ENCODE measurements at places on chromosomes 3 and 15.

DNA sequence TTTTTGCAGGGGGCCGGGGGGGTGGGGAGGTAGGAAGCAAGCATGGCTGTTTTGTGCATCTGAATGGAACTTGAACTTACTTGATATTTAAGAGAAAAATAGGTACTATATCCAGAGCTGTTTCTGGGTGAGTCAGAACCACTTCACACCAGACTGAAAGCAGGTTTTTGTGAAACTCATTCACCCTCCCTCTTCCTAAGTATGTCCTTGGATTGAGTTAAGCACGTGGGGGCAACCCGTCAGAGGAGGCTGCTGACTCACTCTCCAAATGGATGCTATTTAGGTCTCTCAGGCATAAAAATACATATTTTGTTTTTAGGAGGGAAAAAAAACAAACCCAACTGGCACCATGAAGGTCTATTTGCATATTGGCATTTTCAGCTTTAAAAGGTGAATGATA is 270.3 kb downstream of the RYR3 start:
- DNase-seq = no peak

GRCh38 chr3:120894316-120895057 is 13.5 kb upstream of the STXBP5L start:
- no peak for DNase-seq

DNA sequence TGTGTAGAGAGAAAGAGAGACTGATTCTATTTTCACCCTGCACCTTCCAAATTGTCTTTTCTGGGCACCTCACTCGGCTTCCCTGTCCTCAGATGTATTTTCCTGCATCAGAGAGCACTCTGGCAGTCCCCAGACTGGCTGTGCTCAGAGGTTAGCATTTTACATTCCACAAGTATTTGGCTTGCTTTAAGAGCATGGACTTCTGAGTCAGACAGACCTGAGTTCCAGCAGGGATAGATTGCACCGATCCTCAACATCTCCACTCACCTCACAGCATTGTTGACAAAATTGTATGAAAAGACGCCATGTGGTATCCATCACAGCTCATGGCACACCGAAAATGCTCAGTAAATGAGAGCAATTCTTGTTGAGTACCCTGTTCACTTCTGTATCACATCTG is 45.6 kb downstream of the SST start:
- no peak for DNase-seq

DNA sequence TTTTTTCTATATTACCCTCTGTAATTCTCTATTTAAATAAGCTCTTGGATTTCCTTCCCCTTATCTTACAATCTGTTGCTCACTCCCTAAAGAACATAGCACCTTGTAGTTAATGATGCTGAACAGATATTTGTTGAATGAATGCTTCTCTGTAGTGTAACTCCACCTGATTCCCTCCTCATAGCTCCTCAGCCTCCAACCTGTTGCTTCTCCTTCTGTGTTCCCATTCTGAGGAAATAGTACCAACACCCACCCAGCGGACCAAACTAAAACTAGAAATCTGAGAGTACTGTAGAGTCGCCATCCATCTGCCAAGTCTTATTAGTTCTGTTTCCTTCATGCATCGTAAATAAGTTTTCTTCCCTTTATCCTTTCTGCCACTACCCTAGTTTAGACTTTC is 55.5 kb upstream of the GNB4 start:
- no peak for DNase-seq

DNA sequence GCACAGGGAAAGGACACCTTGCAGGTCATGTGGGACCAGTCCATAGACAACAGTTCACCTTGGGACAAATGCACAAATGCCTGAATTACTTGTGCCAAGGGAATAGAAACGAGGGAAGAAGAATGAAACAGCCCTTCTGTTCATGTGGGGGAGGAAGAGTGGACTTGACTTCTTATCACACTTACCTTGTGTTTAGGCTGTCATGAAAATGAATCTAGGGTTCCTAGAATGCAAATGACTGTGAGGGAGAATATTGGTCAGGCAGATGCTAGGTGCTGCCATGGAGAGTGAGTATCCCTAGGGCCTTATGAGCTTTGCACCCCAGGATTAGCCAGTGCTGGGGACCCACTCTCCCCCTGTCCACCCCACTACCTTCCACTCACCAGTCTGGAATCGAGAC is 11.0 kb upstream of the PRKAR2A start:
- DNase-seq = no peak

DNA sequence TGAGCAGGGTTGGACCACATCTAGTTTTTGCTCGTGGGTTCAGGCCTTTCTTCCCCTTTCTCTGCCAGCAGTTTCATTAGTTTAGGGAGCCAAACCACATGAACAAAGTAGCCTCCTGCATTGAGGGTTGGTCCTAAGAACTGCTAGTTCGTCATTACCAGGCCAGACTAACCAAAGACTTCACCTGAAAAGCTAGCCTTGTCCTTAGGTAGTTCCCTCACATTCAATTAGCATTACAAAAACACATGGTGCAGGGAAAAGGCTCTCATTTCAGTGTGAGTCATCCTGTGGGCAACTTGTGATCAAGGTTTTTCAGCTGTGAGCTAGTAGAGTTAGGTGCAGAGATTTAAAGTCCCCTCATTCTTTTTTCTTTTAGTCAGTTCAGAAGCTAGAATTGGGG is 279.3 kb upstream of the CTNNB1 start:
- no peak for DNase-seq

- DNase-seq = no peak
Measured at GRCh38 chr3:65939801-65940246, 98.9 kb downstream of the MAGI1 start.

DNA sequence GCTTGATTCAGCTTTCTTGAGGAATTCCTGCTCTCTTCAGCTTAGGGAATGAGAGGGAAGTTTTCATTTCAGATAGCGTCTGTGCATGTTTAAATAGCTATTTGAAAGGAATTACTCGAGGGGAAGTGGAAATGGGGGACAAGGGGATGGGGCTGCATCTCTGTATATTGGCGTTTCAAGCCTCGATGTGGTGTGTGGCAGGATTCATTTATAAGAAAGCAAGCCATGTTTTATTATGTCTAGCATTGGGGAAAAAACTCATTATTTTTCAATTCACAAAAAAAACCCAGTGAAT is 1.0 kb downstream of the ATP2C1 start:
- no peak for DNase-seq

GRCh38 chr3:136913168-136913567 is 44.6 kb upstream of the IL20RB start:
- DNase-seq = no peak

- DNase-seq = no peak
Measured at GRCh38 chr3:150303768-150304167, 104.3 kb upstream of the TSC22D2 start.

DNA sequence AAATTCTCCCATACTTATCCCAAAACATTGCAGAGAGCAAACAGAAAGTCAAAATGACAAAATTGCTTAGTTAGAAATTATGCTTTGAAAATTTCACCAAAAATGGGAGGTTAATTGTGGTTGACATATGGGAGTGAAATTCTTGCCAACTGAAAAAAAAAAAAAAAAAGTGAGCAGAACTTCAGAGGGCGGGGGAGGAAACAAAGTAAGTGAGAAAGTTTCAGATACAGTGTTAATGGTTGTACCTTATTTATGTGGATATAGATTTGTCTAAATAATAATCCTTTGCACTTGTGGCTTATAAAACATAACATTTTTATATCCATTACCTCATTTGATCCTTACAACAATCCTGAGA is 91.5 kb upstream of the RAP2B start:
- DNase-seq = no peak

DNA sequence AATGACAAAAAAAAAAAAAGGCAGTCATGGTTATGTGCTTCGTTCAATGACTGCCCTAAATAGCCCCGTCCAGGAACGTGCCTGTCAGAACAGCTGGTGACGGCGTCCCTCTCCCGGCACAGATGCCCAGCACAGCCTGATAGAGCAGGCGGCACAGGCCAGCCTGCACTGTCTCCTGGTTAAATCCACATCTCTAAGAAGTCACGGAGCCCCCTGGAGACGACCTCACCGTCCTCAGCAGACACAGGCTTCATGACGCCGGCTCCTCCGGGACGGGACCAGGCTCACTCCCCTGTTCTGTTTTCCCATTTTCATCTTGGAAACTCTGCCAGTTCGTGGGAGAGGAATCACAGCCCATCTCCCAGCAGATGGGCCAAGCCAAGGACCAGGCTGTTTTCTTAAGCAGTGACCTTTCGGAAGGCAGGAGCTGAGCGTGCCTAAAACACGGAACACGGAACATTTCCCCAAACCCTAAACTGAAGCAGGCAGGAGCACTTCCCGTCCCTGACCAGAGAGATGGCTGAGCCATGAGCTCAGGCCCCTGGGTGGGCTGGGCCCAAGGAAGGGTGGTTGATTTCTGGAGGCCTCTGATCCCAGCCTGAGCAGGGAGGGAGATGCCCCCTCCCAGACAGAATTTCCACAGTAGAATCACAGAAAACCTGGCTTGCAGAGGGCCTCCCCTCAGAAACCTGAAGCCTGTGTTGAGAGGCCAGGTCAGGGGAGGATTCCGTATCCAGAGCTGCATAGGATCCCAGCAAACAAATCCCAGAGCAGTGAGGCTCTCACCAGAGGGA is 35.9 kb downstream of the ADCY5 start:
- DNase-seq = no peak

- no peak for DNase-seq
Measured at GRCh38 chr3:23950293-23950692, 5.2 kb downstream of the NR1D2 start.

DNA sequence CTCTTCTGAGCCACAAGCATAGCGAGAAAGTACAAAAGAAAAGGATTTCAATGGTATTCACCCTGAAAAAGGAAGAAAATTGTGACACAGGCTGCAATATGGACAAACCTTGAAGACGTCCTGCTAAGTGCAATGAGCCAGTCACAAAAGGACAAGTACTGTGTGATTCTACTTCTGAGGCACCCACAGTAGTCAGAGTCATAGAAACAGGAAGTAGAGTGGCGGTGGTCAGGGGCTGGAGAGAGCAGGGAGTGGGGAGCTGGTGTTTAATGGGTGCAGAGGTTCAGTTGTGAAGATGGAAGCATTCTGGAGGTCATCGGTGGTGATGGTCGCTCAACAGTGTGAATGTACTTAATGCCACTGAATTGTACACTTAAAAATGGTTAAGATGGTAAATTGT is 180.5 kb downstream of the APBA2 start:
- DNase-seq = no peak

DNA sequence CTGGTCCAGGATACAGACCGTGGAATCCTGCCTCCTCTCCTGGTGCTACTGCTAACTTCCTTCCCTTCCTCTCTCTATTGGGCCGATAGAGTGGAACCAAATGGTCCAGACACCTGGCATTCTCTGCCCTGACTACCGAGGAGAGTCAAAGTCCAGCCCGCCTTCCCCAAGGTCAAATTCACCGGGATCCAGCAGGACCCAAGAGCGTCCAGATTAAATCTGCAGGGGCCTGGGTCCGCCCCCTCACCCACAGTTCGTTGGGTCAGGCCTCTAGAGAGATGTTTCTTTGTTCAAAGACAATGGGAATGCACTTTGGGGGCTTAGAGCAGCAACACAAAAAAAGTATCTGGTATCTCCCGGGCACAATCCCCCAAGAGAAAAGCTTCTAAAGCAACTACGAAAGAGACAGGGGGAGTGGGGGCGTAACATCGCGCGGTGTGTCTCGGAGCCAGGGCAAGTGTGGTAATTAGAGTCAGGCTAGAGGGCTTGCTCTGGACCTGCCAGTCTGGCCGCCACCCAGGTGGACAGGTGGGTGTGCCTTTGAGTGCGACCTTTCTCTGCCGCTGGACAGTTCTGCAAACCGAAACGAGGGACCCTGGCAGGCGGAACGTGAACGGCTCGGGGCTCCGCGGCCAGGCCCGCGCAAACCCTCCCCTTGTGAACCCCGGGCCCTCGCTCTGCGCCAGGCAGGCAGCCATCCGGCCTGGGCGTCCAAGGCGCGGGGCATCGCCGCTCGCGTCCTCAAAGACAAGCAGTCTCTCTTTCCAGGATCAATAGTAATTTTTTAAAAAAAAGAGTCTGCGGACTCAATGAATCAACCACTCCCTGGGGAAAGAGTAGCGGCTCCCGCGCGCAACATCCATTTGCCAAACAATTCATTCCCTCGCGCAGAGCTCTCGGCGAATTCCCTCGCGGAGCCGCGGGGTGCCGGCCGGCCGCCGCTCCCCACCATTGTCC is 806 bp downstream of the KLHL25 start:
- no peak for DNase-seq

- DNase-seq = no peak
Measured at GRCh38 chr3:127986803-127987202, 65.4 kb upstream of the SEC61A1 start.

DNA sequence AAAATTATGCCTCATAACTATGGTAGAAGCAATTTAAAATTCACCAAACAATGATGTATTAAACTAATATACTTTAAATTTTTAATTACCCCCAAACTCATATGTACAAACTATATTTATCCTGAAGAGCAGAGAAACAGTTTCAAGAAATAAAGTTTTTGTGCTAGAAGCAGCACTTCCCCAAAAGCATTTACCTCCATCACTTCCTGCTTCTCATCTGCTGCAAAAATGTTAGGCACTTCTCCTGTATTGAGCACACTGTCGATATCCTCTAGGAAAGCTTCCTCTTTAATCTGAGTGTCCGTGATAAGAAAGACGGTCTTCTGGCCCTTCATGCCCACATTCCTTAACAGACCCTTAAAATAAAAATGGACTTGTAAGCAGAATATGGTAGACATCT is 101.5 kb upstream of the ASB14 start:
- no peak for DNase-seq

- DNase-seq = peak; percentile 25
Measured at GRCh38 chr15:26889298-26889898, 22.5 kb downstream of the GABRA5 start.

GRCh38 chr15:58306591-58307312 is 125.0 kb upstream of the LIPC start:
- no peak for DNase-seq

DNA sequence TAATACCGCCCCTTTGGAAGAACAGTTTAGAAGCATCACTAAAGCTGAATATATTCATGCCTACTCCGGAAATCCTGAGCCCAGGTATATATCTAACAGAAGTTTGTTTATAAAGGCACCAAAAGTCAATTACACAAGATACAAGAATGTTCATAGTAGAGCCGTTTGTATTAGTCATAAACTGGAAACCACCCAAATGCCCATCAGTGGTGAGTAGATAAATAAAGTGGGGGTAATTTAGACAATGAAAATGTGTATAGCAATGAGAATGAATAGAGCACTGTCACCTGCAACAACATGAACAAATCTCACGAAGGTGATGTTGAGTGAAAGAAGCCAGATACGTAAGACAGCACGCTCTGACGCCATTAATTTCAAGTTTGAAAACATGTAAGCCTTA is 68.3 kb upstream of the GLCE start:
- DNase-seq = no peak

GRCh38 chr3:177569875-177570657 is 372.8 kb upstream of the TBL1XR1 start:
- peak; percentile 82 for DNase-seq

Measured in NCI-H1436 (cell line).